ENCODE measurements at places on chromosomes 7 and 10.

DNA sequence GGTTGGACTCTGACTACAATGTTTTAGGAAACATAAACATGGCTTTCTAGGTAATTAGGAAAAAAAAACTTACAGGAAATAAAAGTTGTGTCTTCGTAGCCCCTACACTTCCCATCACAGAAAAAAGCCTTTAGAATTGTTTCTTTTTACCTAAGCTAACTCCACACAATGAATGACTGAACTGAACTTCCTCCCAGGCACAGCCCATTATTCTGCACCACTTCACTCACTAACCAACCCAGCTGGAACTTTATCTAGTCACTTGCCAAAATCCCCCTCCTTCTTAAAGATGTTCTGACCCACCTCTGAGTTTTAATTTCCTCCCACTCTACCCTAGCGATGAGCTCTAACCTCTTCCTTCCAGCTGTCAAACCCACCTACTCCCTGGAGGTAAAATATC lies 91.7 kb upstream of the MEOX2 start:
- no peak for DNase-seq

GRCh38 chr7:75642810-75643486 lies 95.8 kb downstream of the HIP1 start:
- peak; percentile 82 for DNase-seq

DNA sequence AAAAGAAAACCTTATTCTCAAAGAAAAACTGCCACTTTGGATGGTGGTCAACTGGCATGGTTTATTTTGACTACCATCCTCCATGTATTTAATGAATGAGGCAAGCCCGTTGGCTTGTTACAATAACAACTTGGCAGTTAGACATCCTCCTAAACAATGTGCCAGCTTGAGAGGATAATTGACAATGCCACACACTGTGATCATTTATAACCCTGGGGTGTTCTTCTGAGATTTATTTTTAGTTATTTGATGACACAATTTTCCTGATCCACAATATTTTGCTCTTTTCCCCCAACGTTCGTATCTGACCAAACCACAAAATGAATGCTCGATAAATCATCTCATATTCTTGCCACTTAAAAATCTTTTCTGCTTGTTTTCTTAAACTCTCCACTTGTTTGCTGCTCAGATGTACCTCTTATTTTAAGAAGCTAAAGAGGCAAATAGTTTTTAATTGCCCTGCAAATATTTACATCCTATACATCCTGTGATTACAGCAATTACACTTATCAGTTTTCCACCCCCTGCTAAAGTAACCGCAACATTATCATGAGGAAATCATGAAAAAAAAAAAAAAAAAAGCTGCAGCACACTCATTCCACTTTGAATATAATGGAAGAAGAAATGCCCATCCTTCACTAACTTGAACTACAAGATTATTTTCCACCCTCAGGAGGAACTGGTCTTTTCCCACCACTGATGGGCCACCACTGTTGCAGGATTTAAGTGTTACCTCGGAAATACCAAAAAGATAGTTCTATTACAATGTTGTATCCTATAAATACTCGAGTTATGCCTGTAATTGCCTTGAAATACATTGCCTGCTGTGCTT lies 119.9 kb downstream of the MBL2 start:
- DNase-seq: no peak

GRCh38 chr10:103106539-103106938 lies 86.5 kb downstream of the NT5C2 start:
- DNase-seq: no peak

- DNase-seq: no peak
Measured at GRCh38 chr10:78451592-78451991, 417.9 kb downstream of the RPS24 start.

DNA sequence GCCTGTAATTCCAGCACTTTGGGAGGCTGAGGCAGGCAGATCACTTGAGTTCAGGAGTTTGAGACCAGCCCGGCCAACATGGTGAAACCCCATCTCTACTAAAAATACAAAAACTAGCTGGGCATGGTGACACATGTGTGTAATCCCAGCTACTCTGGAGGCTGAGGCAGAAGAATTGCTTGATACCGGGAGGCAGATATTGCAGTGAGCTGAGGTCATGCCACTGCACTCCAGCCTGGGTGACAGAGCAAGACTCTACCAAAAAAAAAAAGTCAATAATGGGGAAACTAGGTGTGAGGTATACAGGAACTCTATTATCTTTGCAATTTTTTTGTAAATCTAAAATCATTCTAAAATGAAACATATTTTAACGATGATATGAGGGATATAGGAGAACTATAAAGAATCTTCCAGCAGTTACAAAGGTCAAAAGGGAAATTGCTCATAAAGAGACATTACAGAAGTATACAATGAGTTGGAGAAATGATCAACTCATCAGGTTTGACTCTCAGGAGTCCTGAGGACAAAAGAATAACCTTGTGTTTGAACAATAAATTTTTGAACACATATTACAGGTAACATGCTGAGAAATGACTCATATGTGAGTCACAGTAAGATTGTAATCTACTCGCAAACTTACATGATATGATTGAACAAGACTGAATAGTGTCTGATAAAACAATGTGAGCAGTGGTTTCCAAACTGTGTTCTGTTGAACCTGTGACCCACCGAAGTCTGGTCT lies 272.6 kb downstream of the FGFR2 start:
- DNase-seq: no peak

DNA sequence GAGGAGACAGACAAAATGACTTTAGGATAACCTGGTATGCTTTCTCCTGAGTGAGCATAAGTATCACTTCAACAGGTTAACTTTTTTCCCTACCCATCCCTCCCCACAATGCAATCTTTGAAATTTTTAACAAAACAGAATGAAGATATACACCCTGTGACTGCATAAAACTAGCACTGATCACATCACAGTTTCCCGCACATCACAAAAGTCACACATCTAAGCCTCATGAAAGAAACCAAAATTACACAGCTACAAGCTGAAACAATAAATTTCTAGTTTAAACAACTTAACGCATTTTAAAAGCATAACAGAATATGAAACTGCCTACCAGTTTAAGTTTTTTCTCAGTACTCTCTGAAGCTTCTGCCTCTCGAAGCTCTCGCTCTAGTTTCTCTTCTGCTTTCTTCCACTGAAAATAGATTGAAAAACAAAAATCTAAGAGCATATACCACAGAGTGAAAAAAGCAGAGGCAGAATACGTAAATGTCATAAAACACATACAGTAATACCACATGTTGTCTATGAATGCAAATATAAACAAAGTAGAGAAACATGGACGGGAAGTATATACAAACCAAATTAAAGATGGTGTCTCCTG lies 18.1 kb downstream of the NOC3L start:
- DNase-seq: no peak

- no peak for DNase-seq
Measured at GRCh38 chr10:94443549-94443948, 41.2 kb downstream of the TBC1D12 start.

GRCh38 chr7:155536451-155536850 lies 9.9 kb downstream of the CNPY1 start:
- no peak for DNase-seq

DNA sequence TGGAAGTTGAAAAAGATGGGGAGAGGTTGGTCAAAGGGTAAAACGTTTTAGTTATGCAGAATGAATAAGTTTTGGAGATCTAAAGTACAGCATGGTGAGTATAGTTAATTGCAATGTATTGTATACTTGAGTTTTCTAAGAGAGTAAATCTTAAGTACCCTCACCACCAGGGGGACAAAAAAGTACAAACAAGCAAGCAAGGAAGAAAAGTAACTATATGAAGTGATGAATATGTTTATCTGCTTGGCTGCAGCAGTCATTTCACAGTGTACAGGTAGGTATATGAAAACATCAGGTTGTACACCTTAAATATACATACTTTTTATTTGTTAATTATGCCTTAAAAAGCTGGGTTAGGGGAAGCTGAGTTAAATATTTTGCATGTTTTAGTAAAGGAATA lies 157.3 kb downstream of the PCLO start:
- no peak for DNase-seq

- DNase-seq: peak; percentile 83
Measured at GRCh38 chr7:28062197-28062991, 118.2 kb downstream of the JAZF1 start.

GRCh38 chr7:45920502-45921380 lies at the start of gene IGFBP3:
Gene IGFBP3, minus strand, starts transcription at chr7:45921272. Its CDS starts 132 bp downstream, at chr7:45921140.
- no peak for DNase-seq

DNA sequence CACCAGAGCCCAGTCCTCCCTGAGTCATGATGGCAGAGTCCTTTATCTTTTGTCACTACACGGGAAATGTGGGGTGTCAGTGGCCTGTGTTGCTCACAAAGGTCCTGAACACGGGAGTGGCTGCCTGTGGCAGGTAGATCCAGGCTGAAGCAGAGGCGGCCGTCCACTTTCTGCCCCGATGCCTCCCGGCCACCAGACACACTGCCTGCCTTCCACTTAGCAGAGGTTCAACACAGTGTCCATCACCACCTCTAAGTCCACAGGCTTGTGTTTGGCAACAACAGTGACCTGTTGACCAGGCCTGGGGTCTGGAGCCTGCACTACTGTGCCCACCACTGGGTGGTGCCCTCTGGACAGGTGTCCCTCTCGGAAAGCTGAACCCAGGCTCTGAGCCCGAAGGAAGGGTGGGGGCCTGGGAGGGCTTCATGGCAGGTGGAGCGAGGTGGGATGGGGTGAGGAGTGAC lies 49.9 kb upstream of the CAMK2B start:
- DNase-seq: no peak

DNA sequence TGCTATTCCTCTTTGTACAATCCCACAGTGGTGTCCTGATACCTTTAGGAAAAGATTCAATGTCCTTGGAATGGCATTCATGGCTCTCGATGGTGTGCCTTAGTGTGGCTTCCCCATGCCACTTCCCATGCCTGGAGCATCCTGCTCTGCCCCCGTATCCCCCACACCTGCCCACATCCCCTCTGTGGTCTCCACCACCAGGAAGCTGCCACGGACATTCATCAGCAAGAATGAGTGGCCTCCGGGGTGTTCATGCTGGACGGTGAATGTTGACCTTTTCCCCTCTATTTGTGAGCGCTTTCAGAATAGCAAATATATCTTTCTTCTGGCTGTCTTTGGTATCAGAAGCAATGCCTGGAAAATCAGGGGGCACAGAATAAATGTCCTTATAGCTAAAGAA lies 262.0 kb upstream of the NRP1 start:
- no peak for DNase-seq

- no peak for DNase-seq
Measured at GRCh38 chr7:95045236-95045923, 138.0 kb downstream of the PPP1R9A start.

GRCh38 chr7:80472491-80473200 lies 39.2 kb downstream of the GNAT3 start:
- no peak for DNase-seq

DNA sequence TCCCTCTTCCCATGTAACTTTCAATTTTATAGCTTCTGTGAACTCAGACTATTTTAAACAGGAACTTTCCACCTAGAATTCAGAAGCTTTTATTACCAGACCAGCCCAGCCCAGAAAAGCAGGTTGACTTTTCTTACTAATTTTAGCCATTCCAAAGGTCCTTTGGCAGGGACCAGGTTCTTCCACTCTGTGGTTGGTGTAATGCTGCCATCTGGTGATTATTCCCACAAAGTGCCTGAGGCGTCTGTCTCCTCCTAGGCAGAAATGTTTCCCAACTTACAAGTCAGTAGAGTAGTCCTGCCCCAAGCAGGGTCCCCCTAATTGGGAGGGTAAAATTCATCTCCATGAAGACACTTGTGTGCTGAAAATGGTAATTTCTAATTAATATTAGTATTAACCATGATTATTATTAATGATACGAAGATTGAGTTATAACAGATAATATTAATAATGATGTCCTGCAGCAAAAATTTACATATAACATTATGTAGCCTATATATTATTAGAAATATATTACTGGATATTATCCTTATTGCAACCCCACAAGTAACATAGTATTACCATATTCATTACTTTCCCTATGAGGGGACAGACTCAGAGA lies 53.0 kb upstream of the PPP1R17 start:
- DNase-seq: no peak

GRCh38 chr7:85021101-85021704 lies 165.7 kb downstream of the SEMA3D start:
- DNase-seq: no peak

DNA sequence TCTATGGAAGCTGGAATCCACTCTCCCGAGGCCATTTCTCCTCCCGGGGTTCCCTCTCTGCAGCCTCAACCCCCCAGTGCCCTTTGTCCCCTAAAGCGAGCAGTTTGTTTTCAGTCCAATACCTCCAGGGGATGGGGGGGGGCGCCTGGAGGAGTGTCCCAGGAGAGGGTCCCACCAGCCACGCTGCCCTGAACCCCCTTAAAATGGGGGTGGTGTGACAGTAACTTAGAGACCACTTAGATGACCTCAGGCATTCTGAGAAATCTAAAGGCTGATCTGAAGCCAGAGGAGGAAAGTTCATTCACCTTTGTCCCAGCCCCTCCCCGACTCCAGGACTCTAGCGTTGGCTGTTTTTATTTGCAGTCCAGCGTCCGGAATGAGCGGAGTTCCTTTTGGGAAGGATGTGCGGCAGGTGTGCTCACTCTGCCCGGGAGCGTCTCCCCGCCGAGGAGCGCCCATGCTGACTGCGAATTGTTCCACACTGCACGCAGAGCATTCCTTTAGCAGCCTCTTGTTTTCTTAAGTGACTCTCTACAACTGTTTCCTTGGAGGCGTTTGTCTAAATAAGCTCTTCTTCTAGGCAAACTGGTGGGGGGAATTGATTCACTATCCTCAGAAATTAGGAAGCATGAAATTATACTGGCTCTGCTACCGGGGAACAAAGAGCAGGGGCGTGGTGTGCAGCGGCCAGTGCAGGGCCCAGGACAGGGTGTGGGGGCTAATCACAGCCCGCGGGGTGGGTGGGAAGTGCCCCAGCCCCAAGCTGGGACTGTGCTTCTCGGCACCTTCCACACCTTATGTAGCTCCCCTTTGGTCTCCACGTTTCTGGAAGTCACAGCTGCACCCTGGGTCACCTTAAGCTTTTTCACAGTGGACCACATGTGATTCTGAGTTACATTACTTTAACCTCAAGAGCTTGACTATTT lies 46.3 kb downstream of the SYPL1 start:
- no peak for DNase-seq

GRCh38 chr10:61900829-61901792 lies at the start of gene ARID5B:
Gene ARID5B, plus strand, starts transcription at chr10:61901699. Its CDS starts 11 bp downstream, at chr10:61901710.
- DNase-seq: peak; percentile 63

- DNase-seq: no peak
Measured at GRCh38 chr7:157969995-157970394, 617.6 kb downstream of the PTPRN2 start.

GRCh38 chr10:43061760-43062159 lies 15.1 kb upstream of the RET start:
- DNase-seq: no peak

DNA sequence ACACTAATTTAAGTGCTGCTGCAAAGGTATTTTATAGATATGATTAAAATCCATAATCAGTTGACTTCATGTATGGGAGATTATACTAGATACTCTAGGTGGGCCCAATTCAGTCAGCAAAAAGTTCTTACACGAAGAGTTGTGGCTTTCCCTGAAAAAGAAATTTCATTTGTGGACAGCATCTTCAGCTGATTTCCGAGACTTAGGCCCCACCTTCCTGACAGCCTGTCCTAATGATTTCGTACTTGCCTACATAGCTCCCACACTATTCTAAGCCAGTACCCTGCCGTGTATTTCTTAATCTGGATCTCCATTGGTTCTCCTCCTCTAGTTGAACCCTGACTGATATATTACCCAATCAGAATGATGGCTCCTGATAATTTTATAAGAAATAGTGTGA lies 297.9 kb downstream of the EXOC4 start:
- DNase-seq: no peak
